A673 (cell line): ENCODE measurements at places on chromosomes 13 and 19. TPM values are rescaled to one million over a fixed set of nuclear protein-coding genes. Genes with fewer than 3 reads are reported as not detected.

- no peaks in the 10 kb centered on the region for H3K27me3 ChIP-seq
- peaks cover 9% of the 10 kb centered on the region for H3K4me1 ChIP-seq
- H3K4me3 ChIP-seq: peak overlapping the region; percentile 69
- peak; percentile 86 for DNase-seq
- H3K27ac ChIP-seq: peak overlapping the region; percentile 93
Observed at GRCh38 chr19:5292822-5293611, 47.6 kb downstream of the PTPRS start.

- no peaks in the 10 kb centered on the region for H3K27me3 ChIP-seq
- H3K4me3 ChIP-seq: no peak overlapping the region
- H3K27ac ChIP-seq: peak overlapping the region; percentile 94
- DNase-seq: peak; percentile 89
Observed at GRCh38 chr19:56969156-56969555, 128.6 kb upstream of the PEG3 start.

DNA sequence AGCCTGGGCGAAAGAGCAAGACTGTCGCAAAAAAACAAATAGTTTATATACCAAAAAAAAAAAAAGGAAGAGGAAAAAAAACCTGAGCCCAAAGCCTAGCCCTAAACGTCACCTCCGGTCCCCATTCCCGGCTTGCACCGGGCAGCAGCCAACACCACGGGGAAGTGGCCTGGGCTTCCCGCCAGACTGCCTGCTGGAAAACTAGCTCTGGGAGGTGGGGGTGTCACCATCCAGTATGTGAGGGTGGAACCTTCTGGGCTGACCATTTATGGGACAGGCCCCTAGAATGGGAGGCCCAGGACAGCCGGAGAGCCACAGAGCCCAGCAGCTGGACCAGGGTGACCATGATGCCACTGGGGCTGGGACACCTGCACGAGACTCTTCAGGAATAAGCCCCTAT, 37.3 kb downstream of the IL12RB1 start:
- H3K4me3 ChIP-seq: no peak overlapping the region
- DNase-seq: no peak
- H3K27ac ChIP-seq: no peak overlapping the region
- no peaks in the 10 kb centered on the region for H3K4me1 ChIP-seq
- no peaks in the 10 kb centered on the region for H3K27me3 ChIP-seq

DNA sequence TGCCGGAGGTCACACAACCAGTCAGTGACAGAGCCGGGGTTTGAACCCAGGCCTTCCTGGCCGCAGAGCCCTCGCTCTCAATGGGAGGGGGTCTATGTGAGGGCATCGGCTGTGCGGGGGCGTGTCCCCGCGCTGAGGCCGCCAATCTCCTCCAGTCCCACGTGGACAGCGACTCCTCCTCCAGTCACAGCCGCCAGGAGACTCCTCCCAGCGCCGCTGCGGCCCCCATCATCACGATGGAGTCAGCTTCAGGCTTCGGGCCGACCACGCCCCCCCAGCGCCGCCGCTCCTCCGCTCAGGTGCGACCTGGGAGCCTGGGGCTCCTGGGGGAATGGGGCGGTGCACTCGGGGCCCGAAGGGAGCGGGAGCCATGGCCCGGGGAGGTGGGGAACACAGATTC, 6.0 kb downstream of the SPRED3 start:
- DNase-seq: peak; percentile 24
- H3K36me3 ChIP-seq: no peaks in the 10 kb centered on the region
- no peak overlapping the region for H3K27ac ChIP-seq
- no peak overlapping the region for H3K4me3 ChIP-seq

DNA sequence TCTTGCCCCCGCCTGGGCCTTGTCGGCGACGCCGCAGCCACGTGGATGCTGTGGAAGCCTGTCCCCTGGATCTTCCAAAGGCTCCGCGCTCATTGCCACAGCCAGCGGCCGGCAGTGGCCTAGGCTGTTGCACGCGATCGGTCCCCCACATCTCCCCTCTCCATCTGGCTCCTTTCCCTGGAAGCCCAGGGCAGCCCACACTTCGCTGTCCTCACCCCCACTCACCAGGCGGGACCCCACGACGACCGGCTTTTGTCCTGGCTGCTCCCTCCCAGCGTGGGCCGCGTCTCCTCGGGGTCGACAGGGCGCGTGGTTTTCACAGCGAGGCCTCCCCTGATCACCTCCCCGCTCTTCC, 605 bp upstream of the TEX30 start:
- peak overlapping the region; percentile 90 for H3K27ac ChIP-seq
- peaks cover 19% of the 10 kb centered on the region for H3K4me1 ChIP-seq
- no peak for DNase-seq
- peak overlapping the region; percentile 94 for H3K4me3 ChIP-seq
- H3K27me3 ChIP-seq: no peaks in the 10 kb centered on the region

GRCh38 chr13:67008075-67008668, 222.0 kb downstream of the PCDH9 start:
- no peaks in the 10 kb centered on the region for H3K4me1 ChIP-seq
- H3K27me3 ChIP-seq: peaks cover 96% of the 10 kb centered on the region
- H3K4me3 ChIP-seq: no peak overlapping the region
- H3K27ac ChIP-seq: no peak overlapping the region

GRCh38 chr13:95865080-95865615, 188.1 kb downstream of the UGGT2 start:
- no peak overlapping the region for H3K4me3 ChIP-seq
- H3K36me3 ChIP-seq: no peaks in the 10 kb centered on the region
- H3K27me3 ChIP-seq: no peaks in the 10 kb centered on the region
- no peak for DNase-seq
- H3K27ac ChIP-seq: no peak overlapping the region

GRCh38 chr13:109654341-109655205, 131.8 kb downstream of the IRS2 start:
- peaks cover 67% of the 10 kb centered on the region for H3K4me1 ChIP-seq
- no peak overlapping the region for H3K4me3 ChIP-seq
- H3K36me3 ChIP-seq: no peaks in the 10 kb centered on the region
- peak; percentile 63 for DNase-seq
- peak overlapping the region; percentile 94 for H3K27ac ChIP-seq

- H3K4me1 ChIP-seq: no peaks in the 10 kb centered on the region
- H3K27me3 ChIP-seq: no peaks in the 10 kb centered on the region
- no peak overlapping the region for H3K27ac ChIP-seq
- DNase-seq: no peak
- no peak overlapping the region for H3K4me3 ChIP-seq
Observed at GRCh38 chr13:64506246-64506645, 2723.9 kb downstream of the PCDH9 start.

DNA sequence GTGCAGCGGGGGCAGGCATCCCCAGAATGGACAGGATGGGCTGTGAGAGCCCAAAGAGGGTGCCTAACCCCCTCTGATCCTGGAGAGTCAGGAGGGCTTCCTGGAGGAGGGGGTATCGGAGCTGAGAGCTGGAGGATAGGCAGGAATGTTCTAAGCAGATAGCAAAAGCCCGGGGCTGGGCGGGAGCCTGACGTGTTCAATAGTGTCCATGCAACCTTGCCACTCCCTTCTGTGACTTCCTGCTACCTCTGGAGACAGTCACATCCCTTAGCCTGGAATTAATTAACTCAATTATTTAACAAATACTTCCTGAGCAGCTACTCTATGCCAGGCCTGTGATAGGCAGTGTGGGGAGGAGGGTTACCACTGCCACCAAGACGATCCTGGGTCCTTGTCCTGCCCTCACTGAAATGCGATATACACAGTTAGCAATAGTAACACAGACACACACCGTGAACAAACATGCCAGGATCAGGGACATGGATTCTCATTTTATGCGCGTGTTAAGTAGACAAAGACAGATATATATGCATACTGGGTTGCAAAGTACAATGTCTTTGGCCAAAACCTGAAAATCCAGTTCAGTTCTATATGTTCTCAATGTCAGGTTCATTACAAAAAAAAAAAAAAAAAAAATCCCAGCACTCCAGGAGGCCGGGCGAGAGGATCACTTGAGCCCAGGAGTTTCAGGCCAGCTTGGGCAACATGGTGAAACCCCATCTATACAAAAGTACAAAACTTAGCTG, 10.7 kb downstream of the AP2S1 start:
- DNase-seq: no peak
- no peak overlapping the region for H3K4me3 ChIP-seq
- H3K4me1 ChIP-seq: no peaks in the 10 kb centered on the region
- no peaks in the 10 kb centered on the region for H3K27me3 ChIP-seq
- peaks cover 40% of the 10 kb centered on the region for H3K36me3 ChIP-seq

DNA sequence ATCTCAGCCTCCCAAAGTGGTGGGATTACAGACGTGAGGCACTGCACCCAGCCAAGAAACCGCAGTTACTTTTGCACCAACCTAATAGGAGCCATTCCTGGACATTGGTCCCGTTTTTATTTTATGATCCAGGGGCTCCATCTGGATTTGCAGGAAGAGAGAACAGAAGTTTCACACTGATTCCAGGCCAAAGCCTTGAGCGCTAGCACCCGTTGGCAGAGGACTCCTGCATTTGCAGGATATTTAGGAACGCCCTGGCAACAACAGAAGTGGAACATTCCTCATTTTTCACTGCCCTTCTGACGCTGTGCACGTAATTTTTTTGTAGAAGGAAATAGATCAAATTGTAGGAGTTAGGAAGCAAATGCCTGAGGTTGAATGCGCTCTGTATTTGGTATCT, 11.7 kb upstream of the SULT2A1 start:
- no peak overlapping the region for H3K4me3 ChIP-seq
- no peak for DNase-seq
- no peaks in the 10 kb centered on the region for H3K36me3 ChIP-seq
- H3K27ac ChIP-seq: no peak overlapping the region

GRCh38 chr13:97631158-97631557, 197.2 kb downstream of the RAP2A start:
- no peak overlapping the region for H3K4me3 ChIP-seq
- peaks cover 5% of the 10 kb centered on the region for H3K4me1 ChIP-seq
- H3K27me3 ChIP-seq: no peaks in the 10 kb centered on the region
- no peak overlapping the region for H3K27ac ChIP-seq
- H3K36me3 ChIP-seq: no peaks in the 10 kb centered on the region

DNA sequence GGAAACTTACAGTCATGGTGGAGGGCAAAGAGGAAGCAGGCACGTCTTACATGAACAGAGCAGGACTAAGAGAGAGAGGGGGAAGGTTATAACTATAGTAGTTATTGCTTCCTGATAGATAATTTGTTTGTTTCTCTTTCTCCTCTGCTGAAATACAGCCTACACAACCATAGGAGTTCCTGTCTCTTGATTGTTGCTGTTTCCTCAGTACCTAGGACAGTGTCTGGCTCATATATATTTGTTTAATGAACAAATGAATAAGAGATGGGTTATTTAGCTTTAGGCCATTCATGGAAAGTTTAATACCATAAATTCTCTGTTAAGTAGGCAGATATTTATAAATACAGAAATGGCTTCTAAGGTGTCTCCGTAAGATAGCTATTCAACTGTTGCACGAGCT, 95.2 kb downstream of the PCCA start:
- H3K27me3 ChIP-seq: no peaks in the 10 kb centered on the region
- H3K4me3 ChIP-seq: no peak overlapping the region
- H3K4me1 ChIP-seq: peaks cover 6% of the 10 kb centered on the region
- H3K27ac ChIP-seq: peak overlapping the region; percentile 21
- H3K36me3 ChIP-seq: no peaks in the 10 kb centered on the region

DNA sequence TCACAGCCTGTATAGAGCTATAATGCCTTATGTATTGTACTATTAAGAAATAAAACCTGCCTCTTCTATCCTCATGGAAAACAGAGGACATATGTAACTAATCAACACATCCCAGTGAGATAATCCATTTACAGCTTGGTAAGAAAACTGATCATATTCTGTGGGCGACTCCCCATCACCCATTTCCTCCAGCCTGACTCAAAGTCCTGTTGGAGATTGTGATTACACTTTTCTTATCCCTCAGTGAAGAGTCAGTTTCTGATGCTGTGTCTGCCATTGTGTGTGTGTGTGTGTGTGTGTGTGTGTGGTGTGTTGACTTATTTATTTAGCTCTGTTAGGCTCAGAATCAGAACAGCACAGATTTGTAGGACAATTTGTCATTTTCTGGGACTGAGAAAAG, 212.8 kb downstream of the FGF9 start:
- H3K36me3 ChIP-seq: no peaks in the 10 kb centered on the region
- no peaks in the 10 kb centered on the region for H3K27me3 ChIP-seq
- no peak overlapping the region for H3K4me3 ChIP-seq
- no peaks in the 10 kb centered on the region for H3K4me1 ChIP-seq
- no peak overlapping the region for H3K27ac ChIP-seq

- H3K4me1 ChIP-seq: peaks cover 10% of the 10 kb centered on the region
- H3K36me3 ChIP-seq: no peaks in the 10 kb centered on the region
- no peak for DNase-seq
- H3K27me3 ChIP-seq: peaks cover under 1% of the 10 kb centered on the region
- no peak overlapping the region for H3K27ac ChIP-seq
Observed at GRCh38 chr13:49213997-49214916, 5.9 kb upstream of the MLNR start.

- H3K36me3 ChIP-seq: no peaks in the 10 kb centered on the region
- no peaks in the 10 kb centered on the region for H3K4me1 ChIP-seq
- H3K27ac ChIP-seq: no peak overlapping the region
- no peak overlapping the region for H3K4me3 ChIP-seq
Observed at GRCh38 chr13:88623150-88623549, 952.0 kb downstream of the SLITRK5 start.

GRCh38 chr13:97700306-97700848, 253.1 kb upstream of the IPO5 start:
- no peaks in the 10 kb centered on the region for H3K36me3 ChIP-seq
- no peaks in the 10 kb centered on the region for H3K27me3 ChIP-seq
- H3K27ac ChIP-seq: no peak overlapping the region
- DNase-seq: no peak

Gene OR7D2
- total RNA-seq: not detected in 2 replicates

Gene MEIS3
- 9.6 and 21.3 TPM in 2 replicates for total RNA-seq

Gene SLC1A6
- total RNA-seq: 0.26 TPM in 1 of 2 replicates, not detected in the other

Gene RAB11B
- total RNA-seq: 88.7 and 91.4 TPM in 2 replicates
